AG10803 (cell line): ENCODE measurements at places on chromosomes 5 and 9.
A peak's percentile ranks its signal among the peaks of the same experiment; 100 is the strongest.

DNA sequence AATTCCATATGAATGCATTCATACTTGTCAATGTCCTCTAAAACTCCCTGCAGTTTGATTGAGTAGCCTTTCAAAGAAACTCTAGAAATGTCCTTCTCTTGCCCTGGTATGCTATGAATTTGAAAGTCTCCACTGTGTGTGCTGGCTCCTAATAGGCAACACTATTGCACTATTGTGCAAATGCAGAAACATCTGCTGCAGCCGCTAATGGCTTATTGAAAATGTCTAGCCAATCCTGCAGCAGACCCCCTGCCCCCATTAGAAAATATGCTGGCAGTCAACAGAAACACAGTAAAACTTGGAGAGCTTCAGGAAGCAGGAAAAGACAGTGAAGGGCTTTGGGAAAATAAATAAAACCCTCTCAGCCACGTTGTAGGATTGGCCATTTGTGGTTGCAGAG, 87.3 kb upstream of the GRAMD2B start:
- peak; percentile 86 for DNase-seq

GRCh38 chr5:114361724-114362196, at the start of gene KCNN2:
Gene KCNN2 (plus strand): TSS chr5:114362070. CDS start chr5:114362140, 70 bp downstream.
- peak; percentile 4 for DNase-seq

DNA sequence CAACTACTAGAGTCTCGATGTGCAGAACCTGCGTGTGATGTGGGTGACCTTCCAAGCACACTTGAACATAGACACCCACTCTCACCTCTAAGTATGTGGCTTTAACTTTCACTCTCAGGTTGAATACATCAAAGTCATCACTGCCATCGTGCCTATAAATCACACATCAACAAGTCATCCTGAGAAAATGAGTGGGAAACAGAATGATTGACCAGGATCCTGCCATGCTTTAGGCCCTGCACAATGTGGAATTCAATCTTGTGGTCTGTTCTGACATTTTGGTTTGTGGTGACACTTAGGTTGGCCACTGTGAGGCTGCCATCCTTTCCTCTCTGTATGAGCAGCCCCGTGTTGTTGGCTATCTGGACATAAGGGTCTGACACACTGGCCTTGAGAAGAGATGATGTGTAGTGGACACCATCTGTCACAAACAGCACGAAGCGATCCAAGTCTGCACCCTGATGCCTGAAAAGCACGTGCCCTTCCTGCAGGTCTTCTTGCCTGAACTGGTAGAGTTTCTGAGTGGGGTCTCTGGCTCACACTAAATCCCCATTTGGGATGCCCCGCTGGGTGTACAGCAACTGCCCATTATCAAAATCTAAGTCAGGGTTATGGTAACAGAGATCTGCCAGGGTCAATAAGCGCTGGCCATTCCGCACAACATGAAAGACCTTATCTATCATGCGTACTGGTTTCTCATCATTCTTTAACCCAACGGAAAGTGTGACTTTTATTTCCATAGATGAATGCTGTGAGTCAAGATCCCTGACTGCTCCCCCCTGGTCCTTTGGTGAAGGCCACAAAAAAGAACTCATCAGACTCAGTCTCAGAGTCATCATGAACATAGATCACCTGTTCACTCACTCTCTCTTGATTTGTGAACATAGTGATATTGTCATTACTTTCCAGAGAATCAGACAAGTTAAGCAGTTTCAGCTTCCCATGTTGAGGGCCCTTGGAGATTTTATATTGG, 116.6 kb downstream of the ESM1 start:
- no peak for DNase-seq

DNA sequence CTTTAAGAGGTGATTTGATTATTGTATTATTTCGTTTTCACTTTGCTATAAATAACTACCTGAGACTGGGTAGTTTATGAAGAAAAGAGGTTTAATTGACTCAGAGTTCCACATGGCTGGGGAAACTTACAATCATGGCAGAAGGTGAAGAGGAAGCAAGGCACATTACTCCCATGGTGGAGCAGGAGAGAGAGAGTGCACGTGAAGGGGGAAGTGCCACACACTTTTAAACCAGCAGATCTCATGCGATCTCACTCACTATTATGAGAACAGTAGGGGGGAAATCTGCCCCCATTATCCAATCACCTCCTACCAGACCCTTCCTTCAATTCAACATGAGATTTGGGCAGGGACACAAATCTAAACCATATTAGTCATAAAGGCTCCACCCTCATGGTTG, 36.1 kb upstream of the NDFIP1 start:
- DNase-seq = no peak
